Upper lobe of left lung (tissue), 6 donors: ENCODE measurements at places on chromosomes 2 and 18. TPM values are rescaled to one million over a fixed set of nuclear protein-coding genes. Genes with fewer than 3 reads are reported as not detected.

FEV gene
- total RNA-seq = not detected

DLX1 gene
- not detected for total RNA-seq

CDH20 gene
- total RNA-seq = 0.06 TPM

NT5DC4 gene
- not detected for total RNA-seq

RNF152 gene
- total RNA-seq = 11.2 TPM

VIT gene
- 0.22 TPM for total RNA-seq

CHRNG gene
- not detected for total RNA-seq

ZNF532 gene
- 35.6 TPM for total RNA-seq

MEP1B gene
- not detected for total RNA-seq

POU3F3 gene
- not detected for total RNA-seq
